Amygdala (tissue), 56 donors: ENCODE measurements at places on chromosomes 4 and X.

DNA sequence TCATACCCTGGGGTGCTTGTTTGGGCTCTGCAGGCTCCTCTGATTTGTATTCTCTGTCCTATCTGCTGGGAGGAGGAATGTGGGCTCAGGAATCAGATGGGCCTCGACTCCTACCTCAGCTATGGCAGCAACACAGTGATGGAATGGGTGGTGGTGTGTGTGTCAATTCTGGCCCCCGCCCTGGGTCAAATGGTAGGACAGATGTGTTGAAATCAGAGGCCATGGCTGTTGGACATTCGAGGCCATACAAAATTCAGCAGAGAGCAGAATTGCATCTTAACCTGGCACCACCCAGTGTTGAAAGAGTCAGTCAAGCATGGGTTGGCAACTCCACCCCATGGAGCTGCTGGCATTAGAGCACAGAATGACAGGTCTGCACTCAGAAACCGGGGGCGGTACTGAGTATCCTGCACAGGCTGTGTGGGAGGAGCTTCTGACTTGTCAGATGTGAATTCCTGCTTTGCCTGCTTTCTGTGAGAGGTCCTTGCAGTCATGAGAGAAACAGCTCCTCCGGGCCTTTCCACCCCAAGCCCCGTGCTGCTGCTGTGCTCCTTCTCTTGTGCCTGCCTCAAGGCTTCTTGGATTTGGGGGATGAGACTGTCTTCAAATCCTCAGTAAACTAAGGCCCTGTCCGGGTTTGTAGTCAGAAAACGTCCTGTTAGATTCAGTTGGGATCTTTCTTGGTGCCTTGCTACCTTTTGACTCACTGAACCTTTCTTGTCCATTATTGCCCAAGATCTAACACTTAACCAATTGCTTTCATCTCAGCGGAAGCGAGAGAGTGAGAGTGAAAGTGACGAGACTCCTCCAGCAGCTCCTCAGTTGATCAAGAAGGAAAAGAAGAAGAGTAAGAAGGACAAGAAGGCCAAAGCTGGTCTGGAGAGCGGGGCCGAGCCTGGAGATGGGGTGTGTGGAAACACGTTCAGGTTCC is 13.0 kb downstream of the DKC1 start:
- DNase-seq: no peak

DNA sequence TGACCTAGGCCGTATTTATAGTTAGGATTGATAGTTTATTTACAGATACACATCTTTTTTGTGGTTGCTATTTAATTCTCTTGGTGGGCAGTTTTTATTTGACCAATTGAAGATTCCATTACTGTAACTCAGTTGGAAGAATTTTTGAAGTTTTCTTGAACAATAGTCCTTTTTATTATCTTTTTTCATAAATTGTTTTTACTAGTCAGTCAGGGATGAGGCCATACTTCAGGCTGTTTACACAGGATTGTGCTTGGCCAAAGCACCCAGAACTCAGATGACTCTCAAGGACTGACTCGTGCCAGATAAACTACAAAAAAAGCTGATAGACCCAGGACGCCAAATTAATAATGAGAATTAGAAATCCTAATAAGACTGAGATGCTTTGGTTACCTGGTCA is 7.0 kb downstream of the HERC3 start:
- DNase-seq: no peak

DNA sequence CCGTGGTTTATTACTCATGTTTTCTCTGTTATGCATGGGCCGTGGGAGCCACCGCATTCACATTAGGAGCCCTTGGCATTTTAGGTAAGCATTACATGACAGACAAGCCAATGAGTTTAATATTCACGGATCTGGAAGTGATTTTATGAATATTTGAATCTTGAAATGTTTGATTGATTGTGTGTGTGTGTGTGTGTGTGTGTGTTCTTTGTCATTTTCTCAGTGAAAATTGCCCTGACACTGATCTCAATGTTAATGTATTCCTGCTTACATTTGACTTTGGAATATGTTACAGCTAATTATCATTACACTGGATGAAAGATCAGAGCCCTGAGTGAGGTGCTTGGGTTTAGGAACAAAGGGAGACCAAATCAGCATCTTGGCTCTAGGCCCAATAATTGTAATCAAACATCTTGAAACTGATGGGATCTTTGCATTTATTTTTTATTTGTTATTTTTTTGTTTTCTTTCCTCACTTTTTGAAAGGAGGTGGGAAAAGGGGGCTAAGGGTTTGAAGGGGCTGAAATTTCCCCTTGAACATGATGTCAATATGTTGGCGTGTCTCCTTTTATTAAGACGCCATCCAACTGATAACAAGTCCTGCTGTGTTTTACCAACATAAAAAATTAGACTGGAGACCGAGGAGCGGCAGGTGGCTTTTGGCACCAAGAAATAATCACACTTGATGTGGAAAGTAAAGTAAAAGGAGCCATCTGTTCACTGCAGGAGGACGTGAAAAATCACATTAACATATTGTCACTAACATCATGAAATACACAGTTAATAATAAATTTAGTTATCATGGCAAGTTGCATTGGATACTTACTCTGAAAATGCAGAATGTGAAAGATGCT is 5.2 kb upstream of the GK2 start:
- DNase-seq: no peak

GRCh38 chr4:174559894-174560293 is 37.6 kb upstream of the HPGD start:
- no peak for DNase-seq

- DNase-seq: no peak
These were observed 9.2 kb downstream of the VCX start for GRCh38 chrX:7852166-7852565.

GRCh38 chr4:89064848-89065247 is 7.9 kb upstream of the FAM13A start:
- DNase-seq: no peak

DNA sequence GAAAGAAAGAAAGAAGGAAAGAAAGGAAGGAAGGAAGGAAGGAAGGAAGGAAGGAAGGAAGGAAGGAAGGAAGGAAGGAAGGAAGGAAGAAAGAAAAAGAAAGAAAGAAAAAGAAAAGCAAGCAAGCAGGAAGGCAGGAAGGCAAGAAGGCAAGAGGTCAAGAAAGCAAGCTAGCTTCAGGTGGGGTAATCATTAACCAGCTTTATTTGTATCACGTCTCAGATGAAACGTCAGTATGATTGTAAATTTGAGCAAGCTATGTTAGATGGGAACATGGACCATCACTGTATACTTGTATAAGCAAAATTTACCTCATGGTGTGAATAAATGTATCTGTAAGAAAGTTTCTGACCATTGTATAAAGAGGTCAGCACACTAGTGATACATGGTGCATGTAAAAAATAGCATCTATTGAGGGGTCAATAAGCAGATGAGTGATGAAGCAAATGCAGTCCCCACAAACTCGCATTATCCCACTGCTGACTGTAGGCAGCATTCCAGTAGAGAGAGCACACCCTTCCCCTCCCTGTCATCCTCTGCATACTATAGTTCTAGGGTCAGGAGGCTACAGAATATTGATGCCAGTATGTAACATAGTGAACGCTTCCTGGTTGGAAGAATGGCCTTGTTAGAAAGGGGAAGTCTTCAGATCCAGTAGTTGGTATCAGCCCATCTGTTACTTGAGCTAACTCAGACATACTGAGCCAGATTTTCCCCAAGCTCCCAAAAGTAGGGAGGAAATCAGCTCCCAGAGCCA is 16.5 kb upstream of the KLHL34 start:
- DNase-seq: no peak

DNA sequence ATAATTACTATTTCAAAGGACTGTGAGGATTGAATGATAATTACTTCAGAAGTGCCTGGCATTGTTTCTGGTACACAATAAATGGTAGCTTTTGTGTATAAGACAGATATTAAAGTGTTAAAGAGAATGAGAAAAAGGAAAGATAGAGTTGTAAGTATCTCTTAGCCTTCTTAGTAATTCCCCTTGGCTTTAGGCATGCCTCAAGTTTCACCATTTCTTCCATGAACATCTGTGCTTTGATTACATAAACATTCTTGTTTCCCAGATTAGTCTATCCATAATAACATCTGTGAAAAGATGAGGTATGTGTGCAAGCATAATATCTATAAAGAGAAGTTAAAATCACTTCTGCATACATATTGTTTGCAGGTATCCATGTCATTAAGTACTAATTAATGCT is 230.9 kb upstream of the TEX13A start:
- no peak for DNase-seq

- no peak for DNase-seq
These were observed 180.7 kb downstream of the PDGFC start for GRCh38 chr4:156790866-156791265.

DNA sequence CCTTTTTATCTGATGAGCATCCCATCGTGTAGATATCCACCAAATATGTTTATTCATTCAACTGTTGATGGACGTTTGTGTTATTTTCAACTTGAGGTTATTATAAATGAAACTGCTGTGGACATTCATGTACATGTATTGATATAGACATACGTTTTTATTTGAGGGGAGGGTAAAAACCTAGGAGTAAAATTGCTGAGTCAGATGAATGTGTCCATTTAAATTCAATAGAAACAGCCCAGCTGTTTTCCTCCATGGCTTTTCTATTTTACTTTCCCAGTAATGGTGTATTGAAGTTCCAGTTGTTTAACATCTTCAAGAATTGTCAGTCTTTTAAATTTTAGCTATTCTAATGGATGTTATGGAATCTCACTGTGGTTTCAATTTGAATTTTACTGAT is 348.7 kb upstream of the GALNTL6 start:
- DNase-seq: no peak

DNA sequence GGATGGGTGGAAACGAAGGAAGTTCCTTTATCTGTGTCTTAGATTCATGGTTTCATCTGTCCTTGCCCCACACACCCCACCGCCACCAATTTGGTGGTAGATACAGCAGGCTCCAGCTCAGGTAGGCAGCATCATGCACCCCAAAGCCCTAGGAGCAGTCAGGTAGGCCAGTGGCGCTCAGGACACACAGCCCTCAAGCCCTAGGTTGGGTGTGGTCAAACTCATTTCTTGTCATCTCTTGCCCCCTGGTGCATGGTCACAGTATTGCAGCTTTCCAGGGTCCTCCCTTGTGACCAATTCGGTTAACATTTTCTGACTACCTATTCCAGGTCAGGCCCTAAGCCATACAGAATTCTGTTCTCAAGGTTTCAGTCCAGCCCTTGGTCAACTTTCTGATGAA is 14.5 kb upstream of the PRRG3 start:
- no peak for DNase-seq

- no peak for DNase-seq
These were observed 29.8 kb downstream of the MSN start for GRCh38 chrX:65697211-65697641.

DNA sequence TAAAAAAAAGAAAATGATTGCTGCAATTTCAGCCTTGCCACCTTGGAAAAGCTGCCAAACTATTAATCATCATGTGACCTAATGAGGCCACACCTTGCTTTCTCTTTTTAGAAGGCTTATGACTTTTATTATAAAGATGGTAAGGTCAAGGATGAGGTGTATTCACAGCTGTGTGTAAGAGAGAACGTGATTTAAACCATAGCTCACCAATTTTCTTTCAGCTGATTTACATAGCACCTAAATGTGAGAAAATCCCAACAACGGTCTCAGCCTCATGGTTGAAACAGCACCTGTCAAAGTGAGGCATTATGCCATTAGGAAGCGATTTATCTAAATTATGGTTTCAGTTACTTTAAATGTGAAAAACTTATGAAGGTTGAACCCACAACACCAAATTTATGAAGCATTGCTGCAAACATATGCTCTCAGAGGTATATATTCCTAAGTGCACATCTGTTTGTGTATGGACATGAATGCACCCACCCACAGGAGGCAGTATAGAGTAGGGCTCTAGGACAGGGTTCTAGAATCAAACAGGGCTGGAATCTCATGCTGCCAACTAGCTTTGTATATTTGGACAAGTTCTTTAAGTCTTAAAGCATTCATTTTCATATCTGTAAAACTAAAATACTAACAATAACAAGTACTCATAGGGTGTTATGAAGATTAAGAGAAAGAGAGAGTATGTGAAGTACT is 40.7 kb downstream of the ANXA3 start:
- DNase-seq: no peak

GRCh38 chr4:113837397-113837796 is 75.9 kb upstream of the CAMK2D start:
- DNase-seq: no peak

- DNase-seq: peak; percentile 44
These were observed 20.4 kb downstream of the SLC25A53 start for GRCh38 chrX:104136241-104137019.

GRCh38 chr4:185730387-185730786 is 81.6 kb downstream of the SORBS2 start:
- no peak for DNase-seq
